Kidney (tissue), 22 donors: ENCODE measurements at places on chromosomes 1 and 21.

DNA sequence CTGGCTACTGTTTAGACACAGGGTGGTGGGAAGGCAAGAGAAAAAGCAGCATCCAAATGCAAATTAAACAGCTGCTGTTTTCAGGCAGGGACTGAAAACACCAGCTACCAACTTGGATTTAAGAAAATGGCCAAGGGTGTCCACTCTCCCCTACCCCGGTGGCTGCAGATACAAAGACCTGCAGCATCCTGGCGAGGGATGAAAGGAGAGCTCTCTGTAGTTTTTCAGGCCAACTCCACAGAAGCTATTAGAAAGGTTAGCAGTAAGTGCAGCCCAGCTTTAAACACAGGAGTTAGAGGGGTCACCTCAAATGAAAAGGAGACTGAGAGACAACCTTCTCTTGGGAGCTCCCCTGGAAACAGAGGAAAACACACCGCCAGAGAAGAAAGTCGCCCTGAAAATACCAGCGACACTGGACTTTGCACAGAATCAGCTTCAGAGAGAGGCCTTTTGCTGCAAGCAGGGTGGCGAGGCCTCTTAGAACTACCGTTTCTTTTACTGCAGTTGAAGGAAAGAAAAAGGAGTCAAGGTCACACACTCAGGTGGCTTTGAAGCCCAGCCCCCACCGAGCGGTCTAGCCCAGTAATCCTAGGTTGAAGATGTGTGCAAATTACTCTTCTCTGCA is 74.4 kb upstream of the TIAM1 start:
- DNase-seq = no peak

- DNase-seq = peak; percentile 98
These were observed 2.1 kb downstream of the EVA1B start for GRCh38 chr1:36321119-36321951.

DNA sequence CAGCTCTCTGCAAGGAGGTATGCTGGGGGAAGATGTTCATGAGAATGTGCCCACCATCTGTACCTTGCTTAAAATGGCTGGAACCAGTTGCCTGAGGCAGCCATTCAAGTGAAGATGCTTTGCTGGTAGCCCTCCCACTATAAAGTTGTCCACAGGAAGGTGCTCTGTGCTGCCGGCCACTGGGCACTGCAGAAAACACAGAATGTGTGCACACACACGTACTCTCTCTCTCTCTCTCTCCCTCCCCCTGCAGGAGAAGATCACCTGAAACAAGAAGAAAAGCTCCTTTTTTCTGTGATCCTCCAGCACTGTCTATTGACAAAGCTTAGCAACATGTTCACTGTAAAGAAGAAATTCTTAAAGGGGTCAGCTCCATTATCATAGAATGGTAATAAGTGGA is 134.8 kb downstream of the PIGK start:
- DNase-seq = no peak

DNA sequence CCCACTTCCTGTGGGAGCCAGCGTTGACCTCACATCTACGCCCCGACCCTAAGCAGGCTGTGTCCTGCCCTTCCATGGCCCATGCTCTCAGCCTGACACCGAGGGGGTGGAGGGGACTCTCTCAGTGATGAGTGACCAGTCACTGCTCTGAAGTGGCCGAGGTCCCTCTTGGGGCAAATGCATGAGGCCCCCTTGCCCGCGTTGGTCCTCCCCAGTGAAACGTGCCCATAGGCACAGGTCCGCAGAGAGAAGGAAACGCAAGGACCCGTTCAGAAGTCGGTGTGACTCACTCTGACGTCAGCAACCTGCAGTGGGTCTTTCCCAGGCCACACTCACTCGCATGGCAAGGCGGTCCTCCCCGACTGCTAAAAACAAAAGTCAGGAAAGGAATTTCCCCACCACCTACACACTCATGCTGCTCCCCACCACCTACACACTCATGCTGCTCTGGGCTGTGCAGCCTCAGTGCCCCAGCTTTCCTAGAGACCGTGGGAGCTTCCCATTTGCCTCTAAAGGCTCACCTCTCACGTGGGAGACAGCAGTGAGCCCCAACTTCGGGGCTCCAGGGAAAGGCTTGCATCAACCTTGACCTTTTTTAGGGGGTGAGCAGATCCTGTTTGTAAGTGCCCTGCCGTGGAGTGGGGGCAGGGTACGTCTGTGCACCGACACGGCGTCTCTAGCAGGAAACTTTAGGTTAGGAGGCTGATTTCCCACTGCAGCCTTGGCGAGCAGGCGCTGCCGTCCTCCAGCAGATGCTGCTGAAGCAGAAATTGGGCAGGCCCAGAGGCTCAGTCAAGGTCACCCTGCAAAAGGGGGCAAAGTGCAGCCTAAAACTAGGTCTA is 11.4 kb downstream of the UBASH3A start:
- DNase-seq = peak; percentile 14

GRCh38 chr1:36084497-36085115 is 712 bp downstream of the TEKT2 start:
- no peak for DNase-seq

- peak; percentile 86 for DNase-seq
These were observed at the start of gene PGM1 for GRCh38 chr1:63593303-63593885. TSS of gene PGM1 (plus strand) at chr1:63593411. CDS start at chr1:63593489, 78 bp downstream.

DNA sequence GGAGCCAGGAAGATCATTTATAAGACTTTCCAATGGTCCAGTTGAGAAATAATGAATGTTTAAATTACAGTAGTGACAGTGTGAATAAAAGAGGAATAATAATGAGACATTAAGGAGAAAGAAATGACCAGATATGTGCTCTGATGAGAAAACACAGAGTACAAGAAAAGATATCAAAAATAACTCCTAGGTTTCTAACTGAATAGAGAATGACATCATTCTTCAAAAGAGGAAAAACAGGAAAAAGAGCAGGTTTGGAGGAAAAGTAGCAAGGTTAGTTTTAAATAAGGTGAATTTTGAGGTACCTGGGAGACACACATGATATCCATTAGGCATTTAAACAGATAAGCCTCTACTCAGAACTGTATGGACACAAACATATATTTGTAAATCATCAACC is 55.0 kb downstream of the ANKRD13C start:
- no peak for DNase-seq

DNA sequence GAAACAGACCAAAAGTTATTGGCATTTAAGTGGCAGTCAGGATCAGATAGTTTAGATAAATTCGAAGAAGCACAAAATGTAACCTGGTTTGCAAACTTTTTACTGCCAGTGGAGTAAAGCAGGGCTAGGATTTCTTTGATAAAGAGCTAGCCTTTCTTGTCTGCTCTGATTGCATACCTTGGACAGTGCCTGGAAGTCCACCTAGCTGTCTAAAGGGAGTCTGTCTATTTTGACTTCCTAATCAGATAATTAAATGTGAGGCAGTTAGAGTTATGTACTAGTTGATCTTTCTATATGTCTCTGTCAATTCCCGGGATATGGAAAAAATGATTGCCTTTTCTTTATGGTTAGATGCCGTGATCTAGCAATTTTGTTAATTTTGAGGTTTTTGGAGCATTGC is 4.1 kb downstream of the GPSM2 start:
- DNase-seq = no peak

GRCh38 chr1:43319288-43319687 is 18.3 kb upstream of the MPL start:
- DNase-seq = no peak

GRCh38 chr1:67732750-67733151 is 47.8 kb downstream of the GADD45A start:
- no peak for DNase-seq

DNA sequence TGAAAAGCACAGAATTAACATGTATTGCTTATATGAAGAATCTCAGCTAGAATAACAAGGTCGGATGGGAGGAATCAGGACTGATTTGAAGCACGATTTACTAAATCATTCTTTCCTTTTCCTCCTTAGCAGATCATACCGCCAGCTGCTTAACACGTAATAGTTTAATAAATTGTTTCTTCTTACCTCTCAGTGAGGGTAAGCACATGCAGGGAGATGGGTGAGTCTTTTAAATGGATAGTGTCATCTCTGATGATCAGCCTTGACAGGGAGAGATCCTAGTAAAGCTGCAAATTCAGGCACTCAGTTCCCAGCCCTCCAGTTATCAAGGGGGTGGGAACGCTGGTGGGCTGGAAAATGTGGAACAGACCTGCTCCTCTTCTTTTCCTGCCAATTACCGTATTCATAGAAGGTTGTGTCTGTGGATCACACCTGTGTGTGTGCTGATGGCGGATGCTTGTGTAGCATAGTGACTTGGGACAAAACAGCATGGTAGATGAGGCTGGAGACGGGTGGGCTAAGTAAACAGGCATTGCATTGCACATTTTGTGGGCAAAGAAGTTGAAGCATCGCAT is 30.7 kb downstream of the NTPCR start:
- no peak for DNase-seq

DNA sequence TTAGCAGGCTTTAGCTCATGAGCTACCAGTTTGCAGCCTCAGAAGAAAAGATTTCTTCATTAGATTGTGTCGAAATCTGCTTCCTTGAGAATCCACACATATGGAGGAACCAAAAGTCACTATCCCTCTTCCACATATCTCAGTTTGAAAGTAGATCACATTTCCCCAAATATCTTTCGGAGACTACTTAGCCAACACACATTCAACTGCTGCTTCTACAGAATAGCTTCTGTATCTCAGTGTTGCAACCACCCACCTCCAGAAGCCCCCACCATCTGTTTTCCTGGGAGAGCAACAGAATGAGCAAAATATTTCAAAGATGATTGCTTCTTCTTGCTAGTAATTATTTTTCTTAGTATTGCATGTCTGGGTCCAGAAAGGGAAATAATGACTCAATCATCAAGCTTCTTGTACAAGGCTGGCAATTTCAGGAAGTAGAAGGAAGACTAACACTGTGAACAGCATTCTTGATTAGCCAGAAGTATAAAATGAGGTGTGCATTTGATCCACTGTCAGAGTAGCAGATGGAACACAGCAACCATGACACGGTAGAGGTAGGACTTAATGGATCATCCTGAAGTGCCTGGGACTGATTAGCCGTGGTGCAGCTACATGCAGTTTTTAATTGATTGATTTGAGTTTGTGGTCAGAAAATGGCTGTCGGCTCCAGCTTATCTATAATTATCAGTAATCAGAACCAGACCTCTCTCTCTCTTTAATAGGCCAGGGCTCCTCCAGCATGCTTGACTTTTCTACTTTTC is 24.9 kb downstream of the ZC3H11B start:
- no peak for DNase-seq
